SK-N-DZ (cell line): ENCODE measurements at places on chromosomes 7 and 10.

- peak; percentile 11 for DNase-seq
Measured at GRCh38 chr10:52379287-52379686, 65.2 kb downstream of the DKK1 start.

- no peak for DNase-seq
Measured at GRCh38 chr7:130524628-130525027, 32.7 kb downstream of the MEST start.

DNA sequence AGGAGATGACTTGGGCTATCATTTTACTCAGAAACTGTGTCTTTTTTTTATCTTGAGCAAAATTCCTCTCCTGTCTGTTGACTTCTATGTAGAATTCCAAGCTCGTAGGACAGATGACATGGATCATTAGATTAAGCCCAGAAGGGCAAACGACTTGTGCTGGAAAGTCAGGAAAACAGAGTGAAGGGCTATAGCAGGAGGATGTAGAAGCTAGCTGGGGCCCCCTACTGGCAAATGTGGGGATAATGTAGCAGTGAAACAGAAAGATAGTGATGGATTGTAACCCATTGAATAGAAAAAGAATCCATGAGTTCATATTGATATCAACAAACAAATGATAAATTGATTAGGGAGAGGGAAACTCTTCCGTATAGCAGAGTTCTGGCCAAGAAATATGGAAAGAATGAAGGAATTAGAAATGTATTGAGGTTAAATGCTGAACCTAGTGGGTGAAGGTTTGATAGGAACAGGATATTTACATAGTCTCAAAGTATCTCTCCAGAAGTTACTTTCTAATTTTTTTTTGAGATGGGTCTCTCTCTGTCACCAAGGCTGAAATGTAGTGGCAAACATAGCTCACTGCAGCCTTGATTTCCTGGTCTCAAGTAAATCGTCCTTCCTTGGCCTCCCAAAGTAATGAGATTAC is 103.6 kb downstream of the LYZL1 start:
- DNase-seq: peak; percentile 66

DNA sequence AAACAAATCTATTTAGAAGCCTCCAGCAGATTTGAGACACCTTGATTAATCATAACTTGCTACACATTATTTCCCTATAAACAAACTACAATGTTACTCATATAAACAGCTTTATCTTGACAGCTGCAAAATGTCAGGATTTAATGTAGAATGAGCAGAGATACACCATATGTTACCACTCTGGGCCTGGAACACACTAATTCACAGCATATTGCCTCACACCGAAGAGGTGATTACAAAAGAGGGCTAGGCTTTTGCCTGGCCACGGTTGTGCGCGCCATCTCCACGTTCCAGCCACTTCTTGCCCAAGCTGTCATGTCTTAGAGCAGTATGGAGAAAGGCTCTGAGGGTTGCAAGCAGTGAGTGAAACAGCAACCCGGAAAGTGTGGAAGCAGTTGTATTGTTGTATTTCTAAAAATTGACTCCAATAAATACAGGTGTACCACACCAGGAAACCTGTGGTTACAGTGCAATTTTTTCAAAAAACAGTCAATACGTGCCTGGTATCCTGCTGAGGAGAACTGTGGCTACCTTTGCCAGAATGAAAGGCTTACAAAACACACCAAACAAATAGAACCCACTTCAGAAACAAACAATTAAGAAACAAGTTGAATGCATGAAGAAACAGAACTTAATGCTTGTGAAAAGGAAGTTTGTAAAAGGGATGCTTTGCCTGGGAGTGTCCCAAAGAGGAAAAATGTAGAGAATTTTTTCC is 498.1 kb downstream of the PLXNA4 start:
- no peak for DNase-seq

- DNase-seq: no peak
Measured at GRCh38 chr10:103620891-103621782, 127.6 kb downstream of the NEURL1 start.

DNA sequence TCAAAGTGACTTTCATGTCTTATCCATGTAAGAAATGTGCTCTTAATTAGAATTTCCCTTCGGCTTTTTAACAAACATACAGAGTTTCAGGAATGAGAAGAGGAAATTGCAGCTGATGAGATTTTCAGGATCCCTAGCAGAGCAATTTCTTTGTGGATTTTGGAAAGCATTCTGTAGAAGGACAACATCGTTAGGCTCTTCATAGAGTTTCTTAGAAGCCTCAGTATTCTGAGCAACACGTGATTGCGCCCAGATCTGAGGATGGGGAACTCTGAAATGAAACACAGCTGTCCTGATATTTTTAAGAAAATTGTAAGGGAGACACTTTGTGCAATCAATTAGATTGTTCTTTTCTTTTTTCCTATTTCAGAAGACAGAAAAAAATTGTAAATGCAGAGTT is 85.8 kb downstream of the LHFPL3 start:
- no peak for DNase-seq

DNA sequence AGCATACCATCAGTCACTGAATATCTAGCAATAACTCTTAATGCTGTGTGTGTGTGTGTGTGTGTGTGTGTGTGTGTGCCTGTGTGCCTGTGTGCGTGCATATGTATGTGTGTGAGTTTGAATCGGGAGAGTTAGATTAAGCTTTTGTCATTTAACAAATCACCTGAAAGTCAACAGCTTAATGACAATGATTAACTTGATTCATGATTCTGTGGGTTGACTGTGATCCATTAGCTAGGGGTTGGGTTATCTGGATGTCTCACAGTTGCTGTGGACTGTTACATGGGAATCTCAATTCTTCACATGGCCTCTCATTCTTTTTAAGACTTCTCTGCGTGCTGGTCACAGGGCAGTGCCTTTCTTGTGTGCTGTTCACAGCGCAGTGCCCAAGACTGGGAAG is 639.0 kb upstream of the SORCS1 start:
- no peak for DNase-seq

DNA sequence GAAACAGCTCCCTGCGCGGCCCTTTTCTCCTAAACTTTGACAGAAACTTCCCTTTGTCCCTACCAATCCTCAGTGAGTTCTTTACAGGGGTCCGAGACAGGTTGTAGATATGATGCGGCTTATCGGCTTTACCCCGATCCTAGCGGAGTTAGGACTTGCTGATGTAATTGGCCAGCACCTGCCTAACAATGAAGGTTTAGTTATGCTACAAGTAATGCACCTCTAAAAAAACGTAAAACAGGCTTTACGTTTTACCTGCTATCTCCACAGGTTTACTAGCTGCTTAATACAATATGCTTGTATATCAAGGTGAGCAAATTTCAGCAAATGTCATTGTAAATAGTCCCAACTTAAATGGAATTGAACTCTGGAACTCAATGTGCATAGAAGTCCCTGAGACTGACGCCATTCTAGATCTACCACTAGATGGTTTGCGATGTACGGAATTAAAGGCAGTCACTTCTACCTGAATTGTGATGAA is 697 bp upstream of the SNX13 start:
- DNase-seq: peak; percentile 12

DNA sequence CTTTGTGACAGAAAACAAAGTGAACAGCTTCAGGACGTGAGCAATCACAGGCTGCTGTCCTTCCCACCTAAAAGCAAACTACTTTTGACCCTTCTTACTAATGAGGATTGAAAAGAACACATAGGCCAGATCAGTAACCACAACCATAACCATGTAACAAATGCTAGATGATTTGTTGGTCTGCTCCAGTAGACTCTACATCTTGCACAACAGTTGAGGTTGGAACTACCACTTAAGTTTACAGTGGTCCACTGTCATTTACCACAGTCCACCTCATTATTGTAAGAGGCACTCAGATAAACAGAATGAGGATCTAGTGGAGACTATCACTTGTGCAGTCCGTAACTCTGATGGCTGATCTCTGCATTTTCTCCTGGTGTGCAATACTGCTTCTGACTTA is 27.8 kb downstream of the NET1 start:
- DNase-seq: no peak

DNA sequence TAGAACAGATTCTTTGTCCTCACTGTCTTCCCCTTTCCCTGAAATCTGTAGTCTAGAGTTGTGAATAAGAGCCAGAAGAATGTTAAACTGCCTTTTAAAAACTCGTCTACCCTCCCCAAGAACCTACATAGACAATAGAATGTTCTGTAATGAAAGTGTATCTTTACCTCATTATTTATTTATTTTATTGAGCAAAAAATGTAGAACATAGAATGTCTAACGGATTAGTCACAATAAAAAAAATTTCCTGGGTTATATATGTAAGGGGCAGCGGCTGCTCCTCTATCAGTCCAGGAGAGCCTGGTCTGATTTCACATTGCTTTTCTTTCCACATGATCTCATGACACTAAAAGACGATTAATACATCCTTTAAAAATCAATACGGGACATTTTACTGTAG is 135.7 kb downstream of the SDK1 start:
- DNase-seq: no peak

GRCh38 chr7:129494041-129494440 is 8.3 kb upstream of the SMKR1 start:
- no peak for DNase-seq

GRCh38 chr7:76346097-76346496 is 12.7 kb downstream of the YWHAG start:
- no peak for DNase-seq

- no peak for DNase-seq
Measured at GRCh38 chr10:84158061-84158460, 15.5 kb upstream of the GPR15LG start.

GRCh38 chr7:70525991-70526390 is 606.0 kb upstream of the GALNT17 start:
- DNase-seq: no peak

DNA sequence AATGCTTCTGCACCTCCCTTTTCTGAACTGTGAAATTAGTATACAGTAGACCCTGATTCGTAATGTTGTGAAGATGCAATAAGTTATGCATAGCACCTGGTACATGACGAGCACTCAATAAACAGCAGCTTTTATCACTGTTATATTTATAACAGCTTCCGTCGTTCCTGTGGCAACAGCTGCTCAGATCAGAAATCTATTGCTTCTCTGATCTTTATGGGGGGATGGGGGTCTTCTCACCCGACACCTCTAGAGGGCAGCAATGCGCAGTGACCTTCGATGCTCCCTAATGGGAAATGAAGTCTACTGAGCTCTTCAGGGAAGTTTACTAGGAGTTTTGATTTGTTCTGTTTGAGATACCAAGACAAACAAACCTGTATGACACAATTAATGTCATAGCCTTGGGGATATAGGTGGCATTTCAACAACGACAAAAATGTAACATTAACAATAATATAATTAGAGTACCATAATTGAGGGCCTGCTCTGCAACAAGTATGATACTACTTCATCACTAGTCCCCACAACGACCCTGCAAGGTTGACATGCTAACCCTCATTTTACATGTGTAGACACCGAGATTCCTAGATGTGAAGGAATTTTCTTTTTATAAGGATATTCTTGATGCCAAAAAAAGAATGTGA is 289.6 kb downstream of the SFMBT2 start:
- peak; percentile 70 for DNase-seq

- no peak for DNase-seq
Measured at GRCh38 chr10:54728511-54728910, 72.5 kb downstream of the PCDH15 start.
